ENCODE measurements at places on chromosomes 1 and 21.

GRCh38 chr1:206723805-206724472, 39.2 kb downstream of the MAPKAPK2 start:
- peaks cover 10% of the 10 kb centered on the region for H3K4me1 ChIP-seq
- no peak for DNase-seq
- H3K36me3 ChIP-seq = peaks cover 3% of the 10 kb centered on the region
- H3K4me3 ChIP-seq = peak overlapping the region; percentile 26

- H3K36me3 ChIP-seq = peaks cover 35% of the 10 kb centered on the region
- H3K4me3 ChIP-seq = no peak overlapping the region
- no peak overlapping the region for H3K27ac ChIP-seq
- no peaks in the 10 kb centered on the region for H3K4me1 ChIP-seq
- H3K27me3 ChIP-seq = no peaks in the 10 kb centered on the region
- no peak for DNase-seq
These were observed 10.2 kb downstream of the AGTRAP start for GRCh38 chr1:11746092-11746491.

GRCh38 chr1:16167331-16168143, 11.7 kb upstream of the EPHA2 start:
- no peaks in the 10 kb centered on the region for H3K36me3 ChIP-seq
- H3K27me3 ChIP-seq = no peaks in the 10 kb centered on the region
- H3K4me3 ChIP-seq = peak overlapping the region; percentile 51
- peak; percentile 87 for DNase-seq
- peak overlapping the region; percentile 79 for H3K27ac ChIP-seq
- peaks cover 23% of the 10 kb centered on the region for H3K4me1 ChIP-seq

DNA sequence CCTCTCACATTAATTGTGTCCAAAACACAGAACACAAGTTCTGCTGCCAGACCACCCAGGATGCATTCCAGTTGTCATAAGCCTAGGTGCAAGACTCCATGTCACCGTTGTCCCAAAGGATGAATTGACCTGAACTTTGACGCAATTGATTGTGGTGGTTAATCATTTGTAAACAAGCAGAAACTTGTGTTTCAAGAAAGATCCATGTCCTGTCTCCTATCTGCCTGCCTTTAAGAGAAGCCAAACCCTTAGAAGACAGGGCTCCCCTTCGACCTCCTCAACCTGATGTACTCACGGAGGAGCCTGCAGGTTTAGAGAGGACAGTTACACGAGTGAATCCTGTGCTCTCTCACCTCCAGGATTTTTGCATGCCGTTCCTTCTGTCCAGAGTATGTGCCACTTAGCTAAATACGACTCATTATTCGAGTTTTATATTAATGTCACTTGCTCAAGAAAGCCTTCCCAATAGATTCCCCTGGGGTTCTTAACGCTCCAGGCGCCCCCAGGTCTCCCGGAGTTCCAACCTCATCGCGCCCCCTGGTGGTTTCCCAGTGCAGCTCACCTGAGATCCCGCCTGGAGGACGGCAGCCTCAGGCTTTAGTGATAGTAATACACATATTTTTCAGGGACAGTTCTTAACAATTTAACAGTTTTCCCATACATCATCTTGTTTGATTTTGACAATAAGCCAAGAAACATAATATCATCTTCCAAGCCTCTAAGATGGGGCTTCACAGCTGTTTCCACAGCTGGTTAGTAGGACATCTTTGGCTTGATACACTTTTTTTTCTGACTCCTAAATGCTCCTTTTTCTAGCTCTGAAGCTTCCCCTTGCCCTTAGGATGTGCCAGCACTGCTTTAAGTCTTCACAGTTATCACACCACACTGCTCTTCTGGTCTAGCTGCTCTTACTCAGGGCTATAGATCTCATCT, 2.4 kb upstream of the C8B start:
- H3K4me1 ChIP-seq = peaks cover 8% of the 10 kb centered on the region
- H3K36me3 ChIP-seq = no peaks in the 10 kb centered on the region
- H3K4me3 ChIP-seq = no peak overlapping the region
- DNase-seq = peak; percentile 35
- no peak overlapping the region for H3K27ac ChIP-seq

DNA sequence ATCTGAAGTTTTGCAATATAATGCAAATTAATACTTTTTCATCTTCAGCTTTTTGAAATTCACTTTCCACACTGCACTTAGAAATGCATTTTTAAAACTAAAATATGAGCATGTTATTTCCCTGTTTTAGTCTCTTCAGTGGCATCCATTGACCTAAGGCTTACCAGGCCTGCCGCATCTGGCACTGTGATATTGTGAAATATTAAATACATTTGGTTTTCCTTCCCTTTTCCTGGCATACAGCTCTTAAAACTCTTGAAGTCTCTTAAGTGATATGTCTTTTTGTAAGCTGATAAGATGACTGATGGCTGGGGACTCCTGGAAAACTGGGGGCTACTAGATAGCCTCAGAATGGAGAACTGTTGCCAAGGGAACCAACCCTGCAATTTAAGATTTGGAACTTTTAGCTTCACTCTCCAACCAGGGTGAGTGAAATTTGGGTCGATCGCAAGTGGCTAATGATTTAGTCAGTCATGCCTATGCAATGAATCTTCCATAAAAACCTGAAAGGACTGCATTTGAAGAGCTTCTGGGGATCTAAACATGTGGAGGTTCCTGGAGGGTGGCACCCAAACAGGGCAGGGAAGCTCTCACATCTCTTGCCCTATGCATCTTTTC, 75.5 kb upstream of the PDC start:
- no peak overlapping the region for H3K4me3 ChIP-seq
- H3K27ac ChIP-seq = no peak overlapping the region
- H3K27me3 ChIP-seq = no peaks in the 10 kb centered on the region
- no peaks in the 10 kb centered on the region for H3K36me3 ChIP-seq
- no peaks in the 10 kb centered on the region for H3K4me1 ChIP-seq
- DNase-seq = no peak

GRCh38 chr1:220386494-220387195, 114.4 kb upstream of the RAB3GAP2 start:
- H3K36me3 ChIP-seq = no peaks in the 10 kb centered on the region
- no peak for DNase-seq
- H3K27me3 ChIP-seq = no peaks in the 10 kb centered on the region

DNA sequence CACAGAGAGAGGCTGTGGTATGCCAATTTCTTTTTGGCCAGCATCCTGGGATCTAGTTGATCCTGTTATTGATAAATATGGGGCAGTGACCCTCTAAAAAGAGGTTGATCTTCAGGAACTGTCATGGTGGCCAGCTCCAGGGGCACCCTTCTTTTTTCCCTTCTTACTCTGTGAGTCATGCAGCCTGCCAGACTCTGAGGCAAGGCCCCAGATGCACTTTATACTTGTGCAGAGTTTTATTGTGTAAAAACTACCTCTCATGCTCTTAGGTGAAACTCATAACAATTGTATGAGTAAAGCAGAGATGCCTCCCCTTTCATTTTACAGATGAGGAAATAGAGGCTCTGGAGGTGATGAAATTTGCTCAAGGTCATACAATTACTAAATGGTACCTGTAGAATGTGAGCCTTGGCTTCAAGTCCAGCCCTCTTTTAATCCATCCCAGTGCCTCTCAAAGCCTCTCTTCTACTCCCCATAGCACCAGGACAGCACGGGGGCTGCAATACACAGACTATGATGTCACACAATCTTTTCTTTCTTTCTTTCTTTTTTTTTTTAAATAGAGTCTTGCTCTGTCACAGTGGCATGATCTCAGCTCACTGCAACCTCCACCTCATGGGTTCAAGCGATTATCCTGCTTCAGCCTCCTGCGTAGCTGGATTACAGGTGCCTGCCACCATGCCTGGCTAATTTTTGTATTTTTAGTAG, 387.8 kb downstream of the KCNH1 start:
- H3K27ac ChIP-seq = no peak overlapping the region
- H3K4me3 ChIP-seq = no peak overlapping the region
- H3K36me3 ChIP-seq = no peaks in the 10 kb centered on the region
- H3K4me1 ChIP-seq = peaks cover 2% of the 10 kb centered on the region
- no peaks in the 10 kb centered on the region for H3K27me3 ChIP-seq

DNA sequence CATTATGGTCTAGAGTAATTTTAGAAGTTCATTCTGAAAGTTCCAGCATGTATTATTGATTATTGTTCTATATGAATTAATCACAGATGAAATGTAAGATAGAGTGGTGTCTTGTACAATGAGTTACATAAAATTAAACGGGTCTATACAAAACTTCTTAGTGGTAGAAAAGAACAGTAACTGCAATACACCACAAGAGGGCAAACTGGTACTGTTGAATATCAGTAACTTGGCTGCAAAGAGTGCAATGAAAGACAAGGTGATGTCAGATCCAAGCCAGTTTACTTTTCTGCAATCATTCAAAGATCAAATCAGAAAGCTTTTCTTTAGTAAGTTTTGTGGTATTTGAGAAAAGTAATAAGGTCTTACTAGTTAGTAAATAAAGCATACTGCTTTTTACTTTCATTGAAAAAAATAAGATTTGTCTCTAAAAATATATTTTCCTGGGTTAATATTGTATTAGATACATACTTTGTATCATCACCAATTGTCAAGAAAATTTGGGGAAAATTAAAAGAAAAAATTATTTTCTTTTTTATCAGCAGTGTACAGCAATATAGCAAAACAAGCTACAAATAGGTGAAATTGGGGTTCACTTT, 66.4 kb upstream of the BTG3 start:
- peaks cover 2% of the 10 kb centered on the region for H3K4me1 ChIP-seq
- peak; percentile 33 for DNase-seq
- no peak overlapping the region for H3K4me3 ChIP-seq

DNA sequence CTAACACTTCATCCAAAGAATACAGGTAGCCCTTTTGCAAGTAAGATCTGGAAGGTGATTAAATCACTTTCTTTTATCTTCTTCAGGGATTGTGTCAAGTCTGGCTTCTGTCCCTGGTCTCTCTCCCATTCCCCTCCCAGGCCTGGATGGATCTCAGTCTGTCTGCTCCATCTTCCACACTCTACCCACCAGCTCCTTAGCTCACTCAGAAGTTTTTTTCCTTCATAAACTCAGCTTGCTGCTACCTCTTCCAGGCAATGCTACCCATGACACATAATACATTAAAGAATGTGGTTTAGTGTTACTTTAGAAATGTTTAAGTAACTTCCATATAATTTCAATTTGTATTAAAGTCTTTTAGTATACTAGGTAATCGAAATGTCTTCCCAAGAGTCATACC, 133.1 kb downstream of the AKT3 start:
- H3K27ac ChIP-seq = no peak overlapping the region
- no peaks in the 10 kb centered on the region for H3K27me3 ChIP-seq
- H3K36me3 ChIP-seq = no peaks in the 10 kb centered on the region
- peaks cover 9% of the 10 kb centered on the region for H3K4me1 ChIP-seq

DNA sequence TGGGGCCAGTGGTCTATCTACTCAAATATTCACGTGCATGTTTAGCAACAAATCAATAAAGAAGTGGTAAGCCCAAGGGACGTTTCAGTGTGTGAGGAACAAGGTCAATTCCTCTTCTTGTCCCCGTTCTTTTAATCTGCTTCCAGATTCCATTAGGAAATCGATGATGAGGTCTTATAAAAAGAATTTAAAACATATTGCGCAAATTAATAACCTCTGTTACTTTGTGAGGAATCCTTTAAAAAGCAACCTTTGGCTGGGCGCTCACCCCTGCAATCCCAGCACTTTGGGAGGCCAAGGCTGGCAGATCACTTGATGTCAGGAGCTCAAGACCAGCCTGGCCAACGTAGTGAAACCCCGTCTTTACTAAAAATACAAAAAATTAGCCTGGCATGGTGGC, 113.0 kb upstream of the TMPRSS2 start:
- no peak overlapping the region for H3K4me3 ChIP-seq
- DNase-seq = no peak
- H3K27ac ChIP-seq = no peak overlapping the region
- H3K4me1 ChIP-seq = no peaks in the 10 kb centered on the region
- H3K36me3 ChIP-seq = no peaks in the 10 kb centered on the region

GRCh38 chr1:180366371-180367068, 135.9 kb downstream of the ACBD6 start:
- DNase-seq = no peak
- H3K27me3 ChIP-seq = no peaks in the 10 kb centered on the region
- H3K4me1 ChIP-seq = no peaks in the 10 kb centered on the region
- no peaks in the 10 kb centered on the region for H3K36me3 ChIP-seq
- no peak overlapping the region for H3K27ac ChIP-seq

GRCh38 chr1:51575406-51576084, 41.3 kb upstream of the OSBPL9 start:
- DNase-seq = no peak
- H3K27ac ChIP-seq = no peak overlapping the region
- H3K4me3 ChIP-seq = no peak overlapping the region
- no peaks in the 10 kb centered on the region for H3K27me3 ChIP-seq
- no peaks in the 10 kb centered on the region for H3K36me3 ChIP-seq

DNA sequence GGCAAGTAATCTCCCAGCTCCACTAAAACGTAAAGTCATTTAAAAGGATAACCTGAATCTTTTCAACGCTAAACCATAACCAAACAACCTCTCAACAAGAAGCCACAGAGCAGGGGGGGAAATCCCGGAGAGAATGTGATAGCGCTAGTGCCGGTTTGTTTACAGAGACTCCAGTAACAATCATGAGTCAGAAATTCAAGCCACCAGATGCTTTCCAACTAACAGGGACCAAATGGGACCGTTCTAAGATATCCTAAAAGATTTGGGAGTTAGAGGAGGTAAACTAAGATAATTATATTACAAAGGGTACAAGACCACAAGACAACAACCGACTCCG, 825 bp downstream of the DCAF8 start:
- H3K4me1 ChIP-seq = peaks cover 6% of the 10 kb centered on the region
- peak; percentile 23 for DNase-seq
- no peaks in the 10 kb centered on the region for H3K27me3 ChIP-seq
- no peaks in the 10 kb centered on the region for H3K36me3 ChIP-seq
- peak overlapping the region; percentile 33 for H3K27ac ChIP-seq
- peak overlapping the region; percentile 100 for H3K4me3 ChIP-seq

DNA sequence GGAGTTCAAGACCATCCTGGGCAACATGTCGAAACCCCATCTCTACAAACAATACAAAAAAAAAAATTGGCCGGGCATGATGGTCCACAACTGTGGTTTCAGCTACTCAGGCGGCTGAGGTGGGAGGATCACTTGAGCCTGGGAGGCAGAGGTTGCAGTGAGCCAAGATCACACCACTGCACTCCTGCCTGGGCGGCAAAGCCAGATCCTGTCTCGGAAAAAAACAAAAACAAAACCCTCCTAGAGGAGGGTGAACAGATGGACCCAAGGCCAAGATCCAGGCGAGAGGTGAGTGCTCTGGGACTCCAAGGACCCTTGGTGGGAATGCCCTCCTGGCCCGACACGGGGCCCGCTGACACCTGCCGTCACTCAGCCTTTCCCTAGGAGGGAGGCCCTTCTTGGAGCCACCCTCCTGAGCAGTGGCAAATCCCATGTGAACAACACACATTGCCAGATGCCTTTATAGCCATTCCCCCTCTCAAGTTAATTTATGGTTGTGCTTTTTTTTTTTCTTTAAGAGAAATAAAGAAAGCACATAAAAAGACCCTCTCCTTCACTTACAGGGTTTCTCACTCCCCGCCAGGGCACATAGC, 380 bp downstream of the TFF2 start:
- H3K27me3 ChIP-seq = no peaks in the 10 kb centered on the region
- no peak overlapping the region for H3K27ac ChIP-seq
- H3K36me3 ChIP-seq = no peaks in the 10 kb centered on the region
- no peak for DNase-seq

GRCh38 chr1:165352442-165353293, 3.8 kb downstream of the LMX1A start:
- no peak for DNase-seq
- no peak overlapping the region for H3K27ac ChIP-seq
- H3K4me3 ChIP-seq = peak overlapping the region; percentile 72

GRCh38 chr1:147545133-147545532, 3.8 kb downstream of the BCL9 start:
- DNase-seq = no peak
- peaks cover 9% of the 10 kb centered on the region for H3K4me1 ChIP-seq
- H3K27ac ChIP-seq = no peak overlapping the region
- H3K27me3 ChIP-seq = no peaks in the 10 kb centered on the region
- H3K4me3 ChIP-seq = no peak overlapping the region

Data from neuronal stem cell (in vitro differentiated cells).